Stimulated activated CD4-positive, alpha-beta T cell treated with anti-CD3 and anti-CD28 coated beads, Interleukin-15, amount 100 ng/mL, for 1 hour (primary cell): ENCODE measurements at places on chromosomes 11 and 22.

- DNase-seq: no peak
Measured at GRCh38 chr11:12167061-12168000, 56.9 kb downstream of the MICAL2 start.

DNA sequence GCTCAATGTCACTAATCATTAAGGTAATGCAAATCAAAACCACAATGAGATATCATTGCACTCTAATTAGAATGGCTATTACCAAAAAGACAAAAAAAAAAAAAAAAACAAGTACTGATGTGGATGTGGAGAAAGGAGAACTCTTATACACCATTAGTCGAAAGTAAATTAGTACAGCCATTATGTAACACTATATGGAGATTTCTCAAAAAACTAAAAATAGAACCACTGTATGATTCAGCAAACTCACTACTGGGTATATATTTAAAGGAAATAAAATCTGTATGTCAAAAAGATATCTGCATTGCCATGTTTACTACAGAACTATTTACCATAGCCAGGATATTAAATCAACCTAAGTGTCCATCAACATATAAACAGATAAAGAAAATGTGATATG, 265.4 kb upstream of the ARHGAP20 start:
- DNase-seq: no peak

DNA sequence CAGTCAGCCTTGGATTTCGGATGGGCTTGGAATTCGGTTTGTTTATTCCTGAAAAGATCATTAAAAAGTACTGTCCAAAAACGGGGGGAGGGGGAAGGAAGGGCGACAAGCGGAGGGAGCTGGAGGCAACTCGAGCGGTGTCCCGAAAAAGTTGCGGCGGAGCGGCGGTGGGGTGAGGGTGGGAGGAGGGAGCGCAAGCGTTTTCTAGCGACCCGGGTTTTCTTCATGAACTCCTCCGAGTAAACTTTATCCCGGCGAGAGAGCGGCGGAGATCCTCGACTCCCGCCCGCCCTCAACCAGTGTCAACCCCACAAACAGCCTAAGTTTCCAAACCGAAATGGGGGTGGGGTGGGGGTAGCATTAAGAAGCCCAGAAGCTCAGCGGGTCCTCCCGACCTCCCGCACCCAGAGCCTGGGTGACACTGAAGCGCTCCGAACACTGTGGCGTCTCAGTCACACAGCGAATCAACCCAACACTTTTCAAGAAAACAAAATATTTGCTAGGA, 133.0 kb upstream of the C11orf58 start:
- no peak for DNase-seq

DNA sequence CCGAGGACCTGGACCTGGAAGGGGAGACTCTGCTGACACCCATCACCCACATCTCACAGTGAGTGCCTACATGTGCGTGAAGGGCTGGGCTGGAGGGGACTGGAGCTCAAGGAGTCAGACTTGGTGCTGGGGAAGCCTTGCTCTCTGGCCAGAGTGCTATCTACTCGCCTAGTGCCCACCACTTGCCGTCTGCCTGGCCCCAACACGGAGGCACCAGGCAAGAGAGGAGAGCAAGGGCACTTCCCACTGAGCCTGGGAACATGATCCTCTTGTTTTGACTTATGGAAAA, 37.8 kb downstream of the KCNQ1OT1 start:
- no peak for DNase-seq

DNA sequence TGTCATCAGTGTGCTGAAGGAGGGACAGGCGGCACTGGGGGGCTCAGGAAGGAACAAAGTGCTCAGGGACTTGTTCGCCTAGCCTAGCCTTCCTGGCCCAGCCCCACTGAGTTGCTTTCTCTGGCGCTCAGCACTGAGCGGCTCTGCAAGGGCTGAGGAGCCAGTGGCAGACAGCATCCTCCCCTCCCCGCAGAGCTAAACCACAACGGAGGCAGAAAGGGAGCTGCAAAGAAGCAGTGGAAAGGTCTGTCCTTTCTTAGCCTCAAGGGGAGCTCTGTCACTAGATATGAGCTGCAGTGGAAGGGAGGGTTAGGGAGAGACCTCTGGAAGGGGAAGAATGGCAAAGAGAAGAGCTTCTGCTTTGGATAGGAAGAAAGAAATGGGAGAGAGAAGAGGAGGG, 89.7 kb upstream of the PHOX2A start:
- DNase-seq: no peak

GRCh38 chr11:134951305-134951700, 539.3 kb upstream of the B3GAT1 start:
- no peak for DNase-seq

DNA sequence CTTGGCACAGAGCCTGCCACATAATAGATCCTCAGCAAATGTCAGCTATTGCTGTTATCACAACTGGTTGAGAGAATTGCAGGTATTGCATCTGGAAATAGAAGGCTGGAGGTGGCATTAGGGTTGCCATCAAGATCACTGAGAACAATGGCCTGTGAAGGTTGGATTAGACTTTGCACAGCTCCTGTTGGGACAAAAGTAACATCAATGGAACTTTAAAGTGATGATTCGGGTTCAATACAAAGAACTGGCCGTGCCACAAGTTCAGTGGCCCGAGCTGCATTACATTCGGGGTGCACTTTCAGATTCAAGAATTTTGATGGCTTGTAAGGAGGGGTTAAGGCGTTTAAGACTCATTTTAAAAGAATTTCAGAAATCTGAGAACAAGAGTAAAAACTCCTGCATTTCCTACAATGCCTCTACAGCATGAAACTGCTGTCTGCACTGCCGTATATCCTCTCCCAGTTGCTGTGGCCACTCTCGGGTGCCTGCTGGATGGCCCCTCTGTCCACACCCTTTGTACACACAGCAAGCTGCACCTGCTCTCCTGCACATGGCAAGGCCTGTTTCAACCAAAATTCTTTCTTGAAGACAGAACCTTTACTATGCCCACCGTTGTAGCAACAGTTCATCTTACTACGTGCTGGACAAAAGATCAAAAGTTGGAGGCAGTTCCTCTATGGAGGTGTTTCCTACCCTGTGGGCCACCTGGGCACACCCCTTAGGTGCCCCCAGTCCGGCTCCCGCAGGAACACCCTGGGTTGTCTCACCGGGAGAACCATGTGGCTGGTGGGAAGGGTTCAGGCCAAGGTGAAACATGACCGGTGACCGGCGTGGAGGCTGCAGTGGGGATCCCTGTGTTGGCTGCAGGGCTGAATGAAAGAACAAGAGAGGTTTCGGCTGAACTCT, 17.5 kb upstream of the SHANK2 start:
- DNase-seq: no peak

DNA sequence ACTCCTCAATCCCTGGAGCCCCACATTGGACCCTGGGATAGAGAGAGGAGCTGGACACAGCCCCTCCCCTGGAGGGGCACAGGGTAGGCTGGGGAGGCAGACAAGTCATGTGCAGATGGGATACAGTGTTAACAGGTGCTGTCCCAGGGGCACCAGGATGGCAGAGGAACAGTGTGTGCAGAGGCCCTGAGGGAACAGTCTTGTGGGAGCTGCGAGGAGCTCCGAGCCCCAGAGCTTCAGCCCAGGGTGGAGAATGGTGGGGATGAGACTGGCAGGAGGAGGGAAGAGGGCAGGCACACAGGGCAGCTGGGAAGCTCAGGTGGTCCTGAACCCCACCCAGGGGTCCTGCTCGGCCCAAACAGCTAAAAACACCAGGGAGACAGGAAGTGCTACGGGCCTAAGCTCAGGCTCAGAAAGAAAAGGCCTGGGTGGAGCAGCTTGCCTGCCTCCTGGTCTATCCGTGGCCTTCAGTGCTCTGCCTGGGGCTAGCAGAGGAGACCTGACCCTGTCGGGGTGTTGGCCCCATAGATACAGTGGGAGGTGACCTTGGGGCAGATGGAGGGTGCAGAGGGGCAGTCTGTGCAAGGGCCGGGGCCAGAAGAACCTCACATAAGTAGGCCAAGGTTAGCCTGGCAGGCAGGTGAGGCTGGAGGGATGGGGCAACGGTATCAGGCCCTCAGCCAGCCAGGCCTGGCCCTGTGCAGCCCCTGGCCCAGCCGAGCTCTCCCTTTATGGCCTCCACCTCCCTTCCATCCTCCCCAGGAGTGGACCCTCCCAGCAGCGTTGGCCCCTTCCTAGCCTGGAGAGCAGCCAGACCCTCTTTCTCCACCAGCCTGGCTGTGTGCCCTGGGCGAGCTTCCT, 15.4 kb downstream of the CAPN5 start:
- no peak for DNase-seq

DNA sequence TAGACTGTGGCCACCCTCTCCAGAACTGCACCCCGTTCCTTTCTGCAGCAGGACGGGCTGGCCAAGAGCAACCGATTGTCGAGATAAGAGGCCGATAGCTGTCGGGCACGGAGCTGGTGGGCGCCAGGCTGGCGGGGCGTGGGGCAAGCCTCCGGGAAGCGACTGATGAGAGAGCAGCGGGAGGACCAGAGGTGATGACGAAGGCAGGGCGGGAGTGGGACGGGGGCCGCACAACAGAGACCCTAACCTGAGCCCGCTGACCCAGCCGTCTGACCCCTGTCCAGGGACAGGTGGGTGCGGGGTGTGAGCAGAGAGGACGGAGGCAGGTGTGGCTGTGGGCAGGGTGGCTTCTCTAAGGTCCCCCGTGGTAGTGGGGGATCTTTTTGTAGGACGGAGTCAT, 7.3 kb upstream of the BRSK2 start:
- DNase-seq: no peak

- no peak for DNase-seq
Measured at GRCh38 chr11:31964181-31964580, 126.7 kb upstream of the RCN1 start.

DNA sequence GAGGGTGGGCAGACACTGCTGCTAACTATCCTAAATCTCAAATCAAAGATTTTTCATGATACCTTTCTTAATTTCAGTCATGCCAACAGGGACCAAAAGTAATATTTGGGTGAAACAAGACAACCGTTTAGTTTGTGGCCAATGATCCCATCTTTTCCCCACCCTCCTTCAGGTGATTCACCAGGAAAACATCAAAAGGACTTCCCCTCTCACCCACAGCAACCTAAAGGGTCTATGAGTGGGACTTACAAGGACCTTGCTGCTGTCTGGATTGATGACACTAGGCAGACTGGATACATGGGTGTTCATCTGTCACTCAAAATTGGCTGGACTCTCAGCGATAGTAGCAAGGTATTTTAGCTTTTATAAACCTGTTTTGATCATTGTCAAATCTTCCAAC, 62.0 kb upstream of the ZC3H12C start:
- DNase-seq: no peak

GRCh38 chr11:1436468-1437039, 46.8 kb downstream of the BRSK2 start:
- DNase-seq: no peak

DNA sequence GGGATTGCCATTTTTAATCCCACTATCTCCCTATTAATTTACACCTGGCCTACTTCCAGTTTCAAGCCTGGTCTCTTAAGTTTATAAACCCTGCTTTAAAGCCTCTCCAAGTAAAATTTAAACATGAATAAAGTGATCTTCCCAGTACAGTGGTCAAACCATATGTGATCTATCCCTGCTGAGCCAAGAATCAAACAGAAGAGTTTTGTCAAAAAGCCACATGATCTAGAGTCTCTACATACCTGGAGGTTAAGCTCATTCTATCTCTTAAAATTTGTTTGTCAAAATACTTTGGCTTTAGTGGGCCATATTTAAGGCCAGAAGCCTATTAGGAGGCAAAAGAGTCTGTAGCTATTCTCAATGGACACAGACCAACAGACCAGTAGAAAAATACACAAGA, 42.9 kb upstream of the DDI1 start:
- DNase-seq: no peak

DNA sequence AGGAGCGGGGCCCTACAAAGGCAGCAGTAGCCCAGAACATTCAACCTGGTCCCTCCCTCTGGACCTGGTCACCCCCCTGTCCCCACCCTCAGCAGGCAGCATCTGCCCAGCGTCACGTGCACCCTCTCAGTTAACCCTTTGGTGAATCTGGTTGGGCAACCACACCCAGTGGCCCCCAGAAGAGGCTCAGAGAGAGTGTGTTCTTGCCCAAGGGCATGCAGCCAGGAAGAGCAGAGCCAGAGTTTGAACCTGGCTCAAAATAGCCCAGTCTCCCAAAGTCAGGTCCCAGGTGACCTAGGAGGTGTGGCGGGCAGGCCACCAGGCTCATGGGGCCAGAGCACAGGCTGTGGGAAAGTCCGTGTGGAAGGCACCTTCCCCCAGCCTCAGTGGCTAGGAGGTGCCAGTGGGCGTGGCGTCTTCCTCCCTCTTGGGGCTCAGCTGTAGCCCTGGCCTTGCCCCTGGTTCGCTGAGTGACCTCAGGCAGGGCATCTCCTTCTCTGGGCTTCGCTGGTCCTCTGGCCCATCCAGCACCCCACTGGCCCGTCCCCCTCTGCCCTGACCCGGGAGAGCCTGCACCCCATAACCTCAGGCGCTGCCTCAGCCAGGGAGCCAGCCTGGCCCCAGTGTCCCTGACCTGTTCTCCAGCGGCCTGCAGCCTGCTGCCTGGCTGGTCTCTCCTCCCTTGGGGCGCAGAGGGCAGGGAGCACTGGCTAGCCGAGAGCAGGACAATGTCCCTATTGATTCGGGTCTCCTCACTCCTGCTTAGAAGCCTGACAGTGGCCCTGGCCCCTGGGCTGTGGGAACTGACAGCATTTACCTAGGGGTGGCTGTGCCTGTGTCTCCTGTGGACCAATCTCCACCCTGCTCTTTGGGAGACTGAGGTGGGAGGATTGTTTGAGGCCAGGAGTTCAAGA, 7.0 kb downstream of the ALDH3B1 start:
- DNase-seq: no peak
